Activated CD4-positive, CD25-positive, alpha-beta regulatory T cell treated with anti-CD3 and anti-CD28 coated beads, Interleukin-2, amount 50 U/mL, for 72 hours (primary cell): ENCODE measurements at places on chromosomes 16 and 17.

- no peak for DNase-seq
Observed at GRCh38 chr17:29180788-29181160, 576 bp upstream of the MYO18A start.

- no peak for DNase-seq
Observed at GRCh38 chr17:49976163-49976827, 7.3 kb downstream of the DLX4 start.

DNA sequence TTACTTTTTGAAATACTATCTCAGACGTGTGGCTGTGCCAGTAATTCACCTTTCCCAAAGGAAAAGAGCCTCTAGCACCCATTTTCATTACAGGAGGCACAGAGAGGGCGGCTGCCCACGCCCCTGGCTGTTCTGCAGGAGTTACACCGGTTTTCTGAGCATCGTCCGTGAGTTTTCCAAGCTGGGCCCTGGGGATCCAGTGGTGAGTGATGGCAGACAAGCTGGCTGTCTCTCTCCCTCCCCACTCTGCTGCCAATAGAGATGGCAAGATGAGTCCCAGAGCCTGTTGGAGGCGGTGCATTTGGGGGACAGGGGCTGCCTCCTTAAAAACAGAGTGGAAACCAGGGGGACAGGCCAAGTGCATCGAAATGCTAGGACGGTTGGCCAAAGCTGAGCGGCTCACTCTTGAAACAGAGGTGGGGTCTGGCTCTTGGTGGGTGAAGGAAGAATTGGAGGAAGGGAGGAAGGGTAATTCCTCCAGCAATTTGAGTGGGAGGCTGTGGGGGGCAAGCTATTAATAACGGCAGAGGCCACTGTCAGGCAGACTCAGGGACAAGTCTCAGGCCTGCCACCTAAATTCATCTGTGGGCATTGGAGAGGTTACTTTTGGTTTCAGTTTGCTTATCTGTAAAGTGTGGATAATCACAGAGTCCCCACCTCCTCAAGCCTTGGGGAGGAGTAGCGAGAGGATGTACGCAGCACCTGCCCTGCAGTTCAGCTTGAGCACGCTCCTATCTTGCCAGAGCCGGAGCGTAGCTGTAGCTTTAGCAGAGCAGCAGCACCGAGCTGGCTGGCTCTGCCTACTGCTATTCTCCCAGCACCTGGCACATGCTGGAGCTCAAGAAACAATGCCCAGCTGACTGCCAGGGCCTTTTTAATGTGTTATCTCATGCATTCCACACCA, 7.5 kb upstream of the NOS2 start:
- DNase-seq, result peak; percentile 54

DNA sequence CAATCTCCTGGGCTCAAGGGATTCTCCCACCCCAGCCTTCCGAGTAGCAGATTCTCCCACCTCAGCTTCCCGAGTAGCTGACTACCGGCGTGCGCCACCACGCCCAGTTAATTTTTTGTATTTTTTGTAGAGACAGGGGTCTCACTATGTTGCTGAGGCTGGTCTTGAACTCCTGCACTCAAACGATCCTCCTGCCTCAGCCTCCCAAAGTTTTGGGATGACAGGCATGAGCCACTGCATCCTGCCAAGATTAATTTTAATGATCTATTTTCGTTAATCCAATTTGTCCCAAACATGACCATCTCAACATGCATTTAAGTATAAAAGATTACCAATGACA, 1.2 kb downstream of the ZC3H7A start:
- no peak for DNase-seq

DNA sequence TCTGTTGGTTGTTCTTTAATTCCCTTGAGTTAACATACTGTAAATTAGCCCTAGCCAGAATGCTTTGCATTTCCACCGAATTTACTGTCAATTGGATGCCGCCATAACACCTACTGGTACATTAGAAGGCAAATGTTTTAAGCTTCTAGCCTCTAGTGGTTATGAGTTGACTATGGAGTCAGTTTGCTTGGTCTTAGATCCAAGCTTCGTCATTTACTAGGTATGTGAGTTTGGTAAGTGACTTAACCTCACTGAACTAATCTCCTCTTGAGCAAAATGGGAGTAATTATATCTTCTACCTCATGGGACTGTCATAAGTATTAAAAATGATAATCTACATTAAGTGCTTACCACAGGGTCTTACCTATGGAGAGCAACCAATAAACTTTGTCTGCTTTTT, 20.4 kb upstream of the CDH11 start:
- no peak for DNase-seq

GRCh38 chr17:50939542-50939794, 73.3 kb upstream of the TOB1 start:
- DNase-seq, result no peak

GRCh38 chr17:52738791-52739190, 580.3 kb upstream of the CA10 start:
- no peak for DNase-seq

- DNase-seq, result no peak
Observed at GRCh38 chr17:43758497-43759174, at the start of gene SOST. SOST (minus strand) TSS chr17:43758791; CDS start chr17:43758741, 50 bp downstream.

GRCh38 chr17:66686601-66687000, 148.3 kb upstream of the CACNG5 start:
- DNase-seq, result no peak

DNA sequence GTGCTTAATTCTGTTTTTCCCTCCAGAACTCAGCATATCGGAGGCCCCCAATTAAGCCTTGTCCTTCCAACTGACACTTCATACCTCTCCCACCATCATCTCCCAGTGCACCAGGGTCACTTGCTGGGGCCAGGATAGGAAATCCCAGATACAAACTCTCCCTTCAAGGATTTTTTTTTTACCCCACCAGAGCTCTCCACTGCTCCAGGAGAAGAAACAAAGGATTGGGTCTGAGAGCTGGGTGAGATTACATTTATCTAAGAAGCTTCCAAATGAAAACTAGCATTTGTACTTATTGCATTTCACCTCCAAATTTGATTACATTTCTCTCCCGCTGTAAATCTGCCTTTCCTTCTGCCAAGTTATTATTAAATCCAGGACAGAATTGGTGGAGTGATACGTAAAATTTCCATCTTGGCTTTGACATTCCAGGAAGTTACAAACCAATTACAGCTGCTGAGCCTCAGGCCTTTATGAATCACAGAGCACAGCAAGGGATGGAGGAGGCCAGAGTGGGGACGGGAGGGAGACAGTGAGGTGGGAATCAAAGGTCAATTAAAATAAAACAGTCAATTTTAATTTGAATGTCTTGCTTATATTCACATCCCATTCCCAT, 123.5 kb downstream of the USP31 start:
- no peak for DNase-seq

GRCh38 chr17:50289991-50290702, 15.9 kb downstream of the TMEM92 start:
- no peak for DNase-seq

GRCh38 chr17:19769946-19770652, 22.0 kb upstream of the ALDH3A1 start:
- no peak for DNase-seq
